Smooth muscle cell of bladder (primary cell): ENCODE measurements at places on chromosomes 2 and 18. TPM values are rescaled to one million over a fixed set of nuclear protein-coding genes. Genes with fewer than 3 reads are reported as not detected.

The UPP2 gene
- not detected in 2 replicates for total RNA-seq

The STPG4 gene
- 0.28 and 0.37 TPM in 2 replicates for total RNA-seq

The MBD5 gene
- 15.1 and 19.3 TPM in 2 replicates for total RNA-seq

The ANKMY1 gene
- 4.8 and 5.8 TPM in 2 replicates for total RNA-seq

The NAT8 gene
- not detected in 2 replicates for total RNA-seq

The TMEM17 gene
- total RNA-seq: 1.8 and 2.7 TPM in 2 replicates
